Karpas-422 (cell line): ENCODE measurements at places on chromosomes 1 and 21. TPM values are rescaled to one million over a fixed set of nuclear protein-coding genes. Genes with fewer than 3 reads are reported as not detected.

OR2AK2 gene
- total RNA-seq, result 0.22 TPM in 1 of 2 replicates, not detected in the other

GJA5 gene
- not detected in 2 replicates for total RNA-seq

CACNA1S gene
- not detected in 2 replicates for total RNA-seq

SLC25A34 gene
- 0.52 and 0.83 TPM in 2 replicates for total RNA-seq

ATP1A1 gene
- 931 and 967 TPM in 2 replicates for total RNA-seq

TMEM52 gene
- total RNA-seq, result not detected in 2 replicates

- no peak overlapping the region for H3K4me3 ChIP-seq
- no peak for DNase-seq
- no peaks in the 10 kb centered on the region for H3K36me3 ChIP-seq
- H3K27me3 ChIP-seq, result no peaks in the 10 kb centered on the region
- no peak overlapping the region for H3K27ac ChIP-seq
- H3K4me1 ChIP-seq, result no peaks in the 10 kb centered on the region
Measured at GRCh38 chr1:112806090-112806642, 91.0 kb upstream of the PPM1J start.

DNA sequence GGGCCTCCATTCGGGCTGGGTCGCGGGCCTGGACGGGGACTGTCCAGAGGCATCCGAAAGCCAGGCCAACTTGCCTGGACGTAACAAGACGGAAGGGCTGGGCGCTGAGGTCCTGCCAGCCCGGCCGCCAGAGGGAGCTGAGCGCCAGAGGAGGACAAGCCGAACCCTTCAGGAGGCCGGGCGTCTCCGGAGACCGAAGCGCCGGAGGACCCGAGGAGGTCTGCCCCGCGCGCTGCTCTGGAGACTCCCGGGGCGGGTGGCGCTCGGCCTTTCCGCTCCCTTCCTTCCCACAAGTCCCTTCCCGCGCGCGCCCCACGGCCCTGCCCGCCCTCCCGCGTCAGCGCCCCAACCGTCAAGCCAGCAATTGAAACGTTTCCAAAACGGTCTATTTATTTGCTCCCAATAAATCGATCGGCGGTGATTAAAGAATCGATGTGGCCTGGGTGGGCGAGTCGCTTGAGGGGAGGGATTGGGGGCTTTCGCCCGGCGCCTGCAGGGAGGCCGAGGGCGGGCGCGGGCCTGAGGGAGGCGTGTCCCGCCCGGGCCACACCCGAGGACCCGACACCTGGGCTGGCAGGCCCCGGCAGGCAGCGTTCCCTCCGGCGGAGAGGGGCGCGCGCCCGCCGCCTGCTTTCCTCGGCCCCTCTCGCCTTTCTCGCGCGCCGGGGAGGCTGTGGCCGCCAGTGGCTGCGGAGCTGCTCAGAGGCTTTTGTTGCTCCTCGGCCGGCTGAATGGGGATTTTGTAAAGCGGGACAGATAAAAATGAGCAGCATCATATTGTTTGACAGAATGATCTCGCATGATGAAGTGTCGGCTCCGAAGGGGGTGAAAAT is 5.2 kb upstream of the FOXD3 start:
- H3K27ac ChIP-seq, result no peak overlapping the region
- DNase-seq, result peak; percentile 86

GRCh38 chr21:36966066-36966820 is at the start of gene HLCS:
Gene HLCS, minus strand, starts transcription at chr21:36966669. Its CDS starts 31 bp downstream, at chr21:36966638.
- no peaks in the 10 kb centered on the region for H3K27me3 ChIP-seq
- H3K4me1 ChIP-seq, result peaks cover 24% of the 10 kb centered on the region
- peak within 1 kb of the TSS; percentile 94 for H3K4me3 ChIP-seq
- DNase-seq, result peak; percentile 94

DNA sequence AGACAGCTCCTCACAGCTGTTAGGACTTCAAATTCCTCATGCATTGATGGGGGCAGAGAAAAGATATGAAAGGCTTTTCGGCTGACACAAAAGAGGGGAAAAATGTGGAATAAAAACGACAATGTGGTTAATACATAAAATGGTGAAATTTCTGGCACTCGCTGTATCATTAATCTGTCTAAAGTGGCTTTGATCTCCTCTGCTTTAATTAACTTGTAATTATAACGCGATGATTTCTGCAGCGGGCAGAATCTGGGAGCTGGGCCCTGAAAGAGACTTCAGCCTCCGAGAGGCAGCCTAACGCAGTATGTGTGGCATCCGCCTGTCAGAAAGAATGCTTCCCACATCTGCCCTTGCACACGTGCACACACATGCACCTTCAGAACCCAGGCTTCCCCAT is 144.1 kb upstream of the IGSF21 start:
- H3K27ac ChIP-seq, result no peak overlapping the region
- no peak for DNase-seq
- no peaks in the 10 kb centered on the region for H3K36me3 ChIP-seq
- H3K4me3 ChIP-seq, result no peak overlapping the region

DNA sequence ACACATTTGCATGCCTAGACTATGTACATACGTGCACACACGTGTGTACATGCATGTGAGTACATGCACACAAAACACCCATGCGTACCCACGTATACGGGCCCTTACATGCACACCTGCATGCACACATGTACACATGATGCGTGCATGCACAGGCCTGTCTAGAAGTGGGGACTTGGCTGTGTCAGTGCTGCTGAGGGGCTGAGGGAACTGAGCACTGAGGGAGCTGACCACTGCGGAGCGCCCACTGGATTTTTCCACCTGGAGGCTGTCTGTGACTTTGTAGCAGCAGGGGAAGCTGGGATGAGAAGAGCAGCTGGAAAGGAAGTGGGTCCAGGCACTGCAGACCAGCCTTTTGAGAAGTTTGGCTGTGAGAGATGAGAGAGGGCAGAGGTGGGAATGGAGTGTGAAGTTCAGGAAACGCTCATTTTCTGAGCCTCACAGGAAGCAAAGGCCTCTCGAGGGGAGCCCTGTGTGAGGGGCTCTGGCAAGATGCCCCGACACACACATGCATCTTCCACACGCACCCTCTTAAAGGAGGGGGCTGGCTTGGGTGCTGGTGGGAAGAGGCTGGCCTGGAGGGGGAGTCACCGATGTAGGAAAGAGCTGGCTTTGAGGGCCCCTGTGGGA is 20.9 kb downstream of the PODN start:
- no peak overlapping the region for H3K27ac ChIP-seq
- DNase-seq, result no peak
- H3K27me3 ChIP-seq, result no peaks in the 10 kb centered on the region
- no peak overlapping the region for H3K4me3 ChIP-seq
- H3K36me3 ChIP-seq, result no peaks in the 10 kb centered on the region

DNA sequence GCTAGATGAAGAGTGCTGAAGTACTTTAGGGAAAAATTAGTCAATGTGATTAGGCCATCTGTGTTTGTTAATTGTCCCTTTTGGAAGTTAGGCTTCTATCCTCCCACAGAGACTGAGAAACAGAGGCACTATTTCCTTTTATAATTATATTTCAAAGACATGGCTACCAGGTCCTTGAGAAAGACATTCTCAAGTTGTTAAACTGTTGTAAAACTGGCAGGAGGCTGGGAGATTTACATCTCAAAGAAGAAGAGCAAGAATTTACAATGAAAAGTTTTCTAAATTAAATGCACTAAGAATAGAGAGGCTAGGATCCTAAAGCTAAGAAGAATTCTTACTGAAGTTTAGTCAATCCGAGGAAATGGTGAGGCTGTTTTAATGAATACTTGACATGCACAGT is 74.0 kb upstream of the BRINP3 start:
- DNase-seq, result no peak
- H3K27me3 ChIP-seq, result no peaks in the 10 kb centered on the region
- H3K4me3 ChIP-seq, result no peak overlapping the region
- no peaks in the 10 kb centered on the region for H3K4me1 ChIP-seq
